ENCODE measurements at places on chromosomes 12 and 14.

DNA sequence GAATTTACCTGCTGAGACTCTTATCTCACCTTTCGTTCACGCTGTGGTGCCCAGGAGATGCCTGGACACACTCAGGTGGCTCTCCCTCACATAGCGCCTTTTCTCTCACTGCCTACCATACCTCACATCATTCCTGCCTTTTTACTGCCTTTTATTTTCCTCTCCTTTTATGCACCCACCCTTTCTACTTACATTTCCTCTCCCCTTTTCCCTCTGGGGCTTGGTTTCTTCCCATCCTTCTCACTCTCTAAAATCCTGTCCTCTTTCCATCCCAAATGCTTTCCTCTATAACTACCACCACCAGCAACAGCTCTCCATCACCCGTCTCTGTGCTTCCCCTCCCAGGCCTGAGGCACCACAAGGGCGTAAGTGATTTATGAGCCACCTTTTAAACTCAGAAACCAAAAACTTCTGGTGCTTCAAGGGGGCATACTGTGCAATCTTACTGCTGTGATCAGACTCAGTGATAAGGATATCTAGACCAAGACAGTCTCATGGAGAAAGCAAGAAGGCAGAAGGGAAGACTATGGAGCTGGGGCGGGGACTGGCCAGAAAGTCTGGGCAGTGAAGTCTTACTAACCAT lies 32.7 kb upstream of the SMUG1 start:
- DNase-seq, result no peak

- no peak for DNase-seq
Measured at GRCh38 chr12:101110866-101111265, 99.2 kb downstream of the SLC5A8 start.

DNA sequence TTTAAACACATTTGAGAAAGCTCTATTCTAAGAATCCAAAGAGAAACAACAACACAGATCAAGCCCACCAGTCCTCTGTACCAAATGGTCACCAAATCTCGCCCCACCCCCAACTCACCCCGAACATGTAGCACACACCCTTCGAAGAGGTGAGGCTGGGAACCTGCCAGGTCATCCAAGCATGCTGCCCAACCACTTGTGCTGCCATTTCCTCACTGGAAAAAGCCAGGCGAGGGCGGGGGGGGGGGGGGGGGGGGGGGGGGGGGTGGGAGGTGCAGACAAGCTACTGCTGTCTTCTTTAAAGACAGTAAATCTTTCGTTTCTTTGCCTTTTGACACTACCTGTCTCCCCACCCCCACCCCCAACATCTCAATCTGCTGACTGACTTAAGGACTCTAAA lies 59.9 kb downstream of the SETD3 start:
- no peak for DNase-seq

- peak; percentile 23 for DNase-seq
Measured at GRCh38 chr12:131808744-131809371, 19.3 kb upstream of the MMP17 start.

- no peak for DNase-seq
Measured at GRCh38 chr12:14874882-14875281, 10.8 kb downstream of the MGP start.

- DNase-seq, result no peak
Measured at GRCh38 chr14:45267071-45267470, 14.1 kb upstream of the MIS18BP1 start.

GRCh38 chr12:124049451-124050094 lies 76.6 kb downstream of the ZNF664 start:
- DNase-seq, result no peak

DNA sequence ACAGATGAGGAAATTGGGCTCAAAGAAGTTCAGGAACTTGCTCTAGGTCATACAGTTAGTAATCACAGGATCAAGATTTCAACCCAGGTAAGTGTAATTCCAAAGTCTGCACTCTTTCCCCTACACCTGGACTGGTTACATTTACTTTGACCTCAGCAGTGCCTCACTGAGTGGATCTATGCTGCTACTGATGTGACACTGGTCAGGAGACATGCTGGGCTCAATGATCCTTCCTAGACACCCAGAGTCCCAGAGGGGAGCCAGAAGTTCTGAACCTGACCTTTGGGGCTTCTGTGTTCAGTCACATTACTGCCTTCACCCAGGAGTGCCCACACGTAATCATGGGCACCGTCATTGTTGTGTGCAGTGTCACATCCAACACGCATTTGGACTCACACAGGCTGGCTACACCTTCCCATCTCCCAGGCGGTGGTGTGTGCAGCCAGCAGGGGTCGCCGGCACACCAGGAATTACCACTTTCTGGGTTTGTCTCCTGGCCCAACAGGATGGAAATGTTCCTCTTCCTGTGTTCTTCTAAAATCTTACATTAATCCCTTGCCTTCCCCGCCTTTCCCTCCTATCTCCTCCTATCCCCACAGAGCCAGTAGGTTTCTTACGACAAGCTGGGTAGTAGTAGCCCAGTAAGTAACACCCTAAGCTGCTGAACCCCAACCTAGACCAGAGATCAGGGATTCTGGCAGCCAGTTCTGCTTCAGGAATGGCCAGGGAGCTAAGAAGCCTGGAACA lies 25.6 kb downstream of the CALCOCO1 start:
- peak; percentile 77 for DNase-seq

DNA sequence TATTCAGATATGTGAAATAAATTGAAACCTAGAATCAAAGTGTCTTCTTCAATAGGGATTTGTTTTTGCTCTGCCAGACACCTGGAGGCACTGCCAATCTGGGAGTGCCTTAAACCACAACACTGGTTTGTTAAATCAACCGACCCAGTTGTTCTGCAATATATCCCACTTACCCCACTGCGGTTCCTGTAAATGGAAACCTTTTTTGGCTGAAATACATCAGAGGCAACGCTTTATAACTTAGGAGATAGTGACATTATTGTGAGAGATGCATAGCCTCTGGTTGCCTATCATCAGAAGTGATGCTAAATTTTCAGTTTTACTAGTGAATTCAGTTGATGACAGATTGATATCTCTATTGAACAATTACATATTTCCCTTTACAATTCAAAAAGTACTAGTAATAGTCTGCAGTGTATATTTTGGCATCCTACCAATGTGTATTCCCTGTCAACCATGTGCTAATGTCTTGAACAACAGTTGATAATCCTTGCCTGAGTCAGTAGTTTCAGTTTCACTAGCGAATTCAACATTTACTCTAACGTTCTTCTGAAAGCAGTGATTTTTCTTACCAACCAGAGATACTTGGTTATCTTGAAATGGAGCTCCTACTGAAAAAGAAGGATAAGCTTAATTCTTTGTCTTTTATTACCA lies 30.5 kb downstream of the PPP2R5C start:
- peak; percentile 54 for DNase-seq

- DNase-seq, result no peak
Measured at GRCh38 chr14:52078095-52078531, 9.3 kb upstream of the NID2 start.

DNA sequence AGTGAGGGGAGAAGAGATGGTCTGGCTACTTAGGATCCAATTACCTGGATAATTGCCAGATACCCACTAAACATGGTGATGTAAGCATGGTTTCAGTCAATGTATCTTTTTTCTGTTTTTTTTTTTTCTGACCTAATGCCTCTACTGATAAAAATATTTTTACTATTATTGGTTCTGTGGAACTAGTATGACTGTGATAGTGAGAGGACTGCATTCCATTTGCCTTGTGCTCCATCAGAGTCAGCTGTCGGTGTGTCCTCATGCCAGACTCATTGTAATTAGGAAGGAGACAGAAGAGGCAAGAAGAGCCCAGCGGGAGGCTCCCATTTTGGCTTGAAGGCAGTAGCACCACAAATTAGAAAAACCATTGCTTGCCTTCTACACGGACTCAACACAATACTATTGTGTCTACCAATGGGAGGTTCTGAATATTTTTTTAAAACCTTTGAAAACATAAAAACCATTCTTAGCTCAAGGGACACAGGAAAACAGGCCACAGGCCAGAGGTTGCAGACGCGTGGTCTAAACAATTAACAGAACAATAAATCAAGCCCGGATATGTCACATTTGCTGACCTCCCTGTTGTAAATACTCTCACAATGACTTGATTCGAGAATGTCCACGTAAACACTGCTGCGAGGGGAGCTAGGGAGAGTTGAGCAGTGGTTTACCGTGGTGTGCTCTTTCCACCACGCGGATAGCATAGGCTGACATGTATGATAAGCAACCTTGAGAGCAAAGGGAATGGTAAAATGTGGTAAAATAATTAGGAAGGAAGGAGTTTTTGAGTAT lies 13.5 kb upstream of the DCP1B start:
- no peak for DNase-seq

- no peak for DNase-seq
Measured at GRCh38 chr12:93926237-93926636, 222.1 kb upstream of the PLXNC1 start.

DNA sequence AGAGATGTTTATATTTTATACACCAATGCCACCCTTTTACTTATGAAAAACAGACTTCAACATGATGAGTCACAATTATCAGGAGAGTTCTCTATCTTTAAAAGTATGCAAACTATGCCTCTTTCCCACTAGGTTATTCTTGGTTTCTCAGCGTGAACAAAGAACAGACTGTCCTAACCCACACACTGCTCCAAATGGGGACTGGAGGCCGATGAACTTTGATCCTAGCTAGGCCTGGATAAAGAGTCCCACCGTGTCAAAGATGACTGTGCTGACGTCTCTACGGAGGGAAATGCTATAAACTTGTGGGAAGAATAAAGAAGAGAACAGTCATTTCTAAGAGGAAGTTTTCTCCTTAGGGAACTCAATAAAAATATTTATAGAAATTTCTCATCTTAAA lies 160.1 kb downstream of the EPS8 start:
- no peak for DNase-seq

DNA sequence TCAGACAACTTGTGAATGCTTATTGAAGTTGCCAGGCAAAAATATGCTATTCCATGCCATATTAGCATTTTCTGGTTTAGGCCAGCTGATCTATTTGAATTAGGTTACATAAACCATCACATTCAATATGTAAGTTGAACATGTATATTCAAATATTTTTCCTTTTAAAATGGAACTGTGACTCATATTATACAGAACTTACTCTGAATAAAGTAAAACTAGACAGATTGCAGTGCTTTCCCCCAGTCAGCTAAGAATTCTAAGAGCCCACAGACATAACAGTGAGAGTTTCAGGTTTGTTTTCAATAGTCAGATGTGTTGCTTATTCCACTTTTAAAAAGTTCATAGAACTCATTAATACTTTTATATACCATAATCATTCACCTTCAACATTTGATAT lies 119.8 kb downstream of the MGST1 start:
- DNase-seq, result no peak

DNA sequence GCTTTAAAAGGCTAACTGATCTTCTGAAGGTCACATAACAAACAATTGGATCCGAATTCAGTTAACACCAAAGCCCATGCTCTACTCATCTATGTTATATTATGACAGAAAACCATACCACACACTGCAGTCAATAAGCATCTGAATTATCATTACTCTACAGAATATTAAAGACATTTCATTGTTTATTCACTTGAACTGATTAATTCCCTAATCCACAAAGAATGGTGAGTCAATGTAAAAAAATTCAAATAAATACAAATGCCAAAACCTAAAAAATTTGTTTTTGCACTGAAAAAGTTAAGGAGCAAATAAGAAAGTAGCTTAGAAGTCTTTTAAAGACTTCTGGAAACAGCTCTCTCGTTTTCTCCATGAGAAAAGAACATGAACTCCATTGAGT lies 13.7 kb downstream of the NID2 start:
- no peak for DNase-seq

- DNase-seq, result no peak
Measured at GRCh38 chr12:6939191-6939540, 4.5 kb upstream of the RNU7-1 start.

DNA sequence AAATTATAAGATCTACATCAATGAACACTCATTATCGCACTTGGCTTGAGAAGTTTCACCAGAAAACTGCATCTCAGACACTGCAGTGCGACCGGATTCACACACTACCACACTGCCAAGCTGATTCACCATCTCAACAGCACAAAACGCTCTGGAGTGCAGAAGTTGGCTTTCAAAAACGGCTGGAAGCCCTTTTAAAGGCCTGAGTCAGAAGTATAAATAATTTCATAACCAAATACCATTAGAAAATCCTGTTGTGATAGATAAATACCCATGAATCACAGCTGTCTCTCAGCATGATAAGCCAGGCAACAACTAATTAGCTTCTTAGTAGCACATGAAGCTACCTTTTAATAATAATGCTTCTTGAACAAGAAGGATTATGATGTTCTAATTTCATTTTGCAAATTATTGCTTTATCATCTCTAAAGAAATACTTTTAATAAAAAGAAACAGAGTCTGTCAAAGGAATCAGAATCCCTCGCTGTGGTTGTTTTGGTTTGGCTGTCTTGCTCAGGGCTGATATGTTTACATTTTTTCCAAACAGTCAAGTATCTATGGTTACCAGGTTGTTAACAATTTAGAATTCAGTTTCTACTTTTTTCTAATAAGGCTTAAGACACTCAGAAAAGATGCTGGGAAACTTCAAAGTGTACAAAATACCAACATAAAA lies 51.2 kb downstream of the SLC2A13 start:
- no peak for DNase-seq

DNA sequence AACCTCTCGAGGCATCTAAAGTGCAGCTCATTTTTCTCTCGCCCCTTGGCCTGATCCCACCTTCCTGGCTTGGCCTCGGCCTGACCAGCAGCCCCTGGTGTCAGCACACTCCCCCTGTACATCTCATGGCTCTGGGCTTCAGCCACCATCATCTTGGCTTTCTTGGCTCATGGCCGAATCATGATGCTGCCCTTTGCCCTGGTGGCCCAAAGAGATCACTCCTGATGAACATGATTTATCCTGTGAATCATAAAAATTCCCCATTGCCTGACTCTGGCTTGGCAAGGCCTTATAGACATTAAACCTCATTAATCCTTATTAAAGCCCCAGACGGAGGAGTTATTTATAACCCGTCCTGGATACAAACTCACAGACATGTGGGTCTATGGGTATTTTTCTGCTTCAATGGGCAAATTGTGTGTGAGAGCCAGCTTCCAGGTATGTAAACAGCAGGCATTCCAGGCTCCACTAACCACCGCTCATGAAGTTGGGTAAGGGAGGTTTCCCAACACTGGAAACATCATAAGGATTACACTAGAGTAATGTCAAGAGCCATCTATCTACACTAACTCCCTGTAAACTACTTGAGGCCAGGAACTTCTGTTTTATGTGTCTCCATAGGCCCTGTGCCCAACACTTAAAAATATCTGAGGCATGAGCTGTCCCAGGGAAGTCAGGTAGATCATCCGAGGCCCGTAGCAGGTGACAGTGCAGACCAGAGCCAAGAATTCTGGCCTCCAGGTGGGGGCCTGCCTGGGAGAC lies 171.2 kb downstream of the TTC8 start:
- DNase-seq, result no peak

GRCh38 chr14:104639885-104640548 lies 35.4 kb upstream of the TMEM179 start:
- DNase-seq, result peak; percentile 40

GRCh38 chr12:112875608-112876007 lies 31.2 kb upstream of the OAS1 start:
- no peak for DNase-seq
